ENCODE measurements at places on chromosomes 13 and 19. TPM values are rescaled to one million over a fixed set of nuclear protein-coding genes. Genes with fewer than 3 reads are reported as not detected.

SYT5 gene
- total RNA-seq: not detected

MEIS3 gene
- total RNA-seq: not detected

IER2 gene
- total RNA-seq: 132 TPM

MED16 gene
- 62.7 TPM for total RNA-seq

CABP5 gene
- not detected for total RNA-seq

SLC25A42 gene
- total RNA-seq: 2.5 TPM

ZNF525 gene
- 4.2 TPM for total RNA-seq

GRIN3B gene
- total RNA-seq: 2.6 TPM

KLK12 gene
- not detected for total RNA-seq

LYPD5 gene
- total RNA-seq: 3.9 TPM

ANGPTL8 gene
- total RNA-seq: not detected

TTC9B gene
- not detected for total RNA-seq

RDH8 gene
- total RNA-seq: not detected
